Ascending aorta (tissue), 2 donors: ENCODE measurements at places on chromosomes 5 and 9.

GRCh38 chr5:100464418-100464817 is 70.8 kb upstream of the FAM174A start:
- H3K27ac ChIP-seq: no peak overlapping the region
- no peak overlapping the region for H3K4me3 ChIP-seq
- no peaks in the 10 kb centered on the region for H3K27me3 ChIP-seq

DNA sequence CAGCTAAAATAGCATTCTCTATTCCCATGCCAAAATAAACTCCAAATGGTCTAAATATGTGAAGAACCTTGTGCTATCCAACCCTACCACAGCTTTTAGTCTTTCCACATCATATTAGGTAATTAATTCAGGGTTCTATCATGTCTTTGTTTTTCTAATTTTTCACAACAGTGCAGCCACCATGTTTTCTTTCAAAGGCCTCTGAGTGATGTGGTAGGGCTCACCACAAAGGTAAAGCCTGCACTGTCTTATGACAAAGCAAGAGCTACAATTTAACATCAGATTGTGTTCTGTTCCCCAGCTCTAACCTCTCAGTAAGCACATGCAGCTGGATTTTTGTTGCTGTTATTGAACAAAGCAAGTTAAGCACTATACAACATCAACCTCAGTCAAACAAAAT is 52.4 kb downstream of the MEF2C start:
- H3K36me3 ChIP-seq: no peaks in the 10 kb centered on the region
- no peak overlapping the region for H3K4me3 ChIP-seq
- H3K27me3 ChIP-seq: no peaks in the 10 kb centered on the region
- DNase-seq: no peak

DNA sequence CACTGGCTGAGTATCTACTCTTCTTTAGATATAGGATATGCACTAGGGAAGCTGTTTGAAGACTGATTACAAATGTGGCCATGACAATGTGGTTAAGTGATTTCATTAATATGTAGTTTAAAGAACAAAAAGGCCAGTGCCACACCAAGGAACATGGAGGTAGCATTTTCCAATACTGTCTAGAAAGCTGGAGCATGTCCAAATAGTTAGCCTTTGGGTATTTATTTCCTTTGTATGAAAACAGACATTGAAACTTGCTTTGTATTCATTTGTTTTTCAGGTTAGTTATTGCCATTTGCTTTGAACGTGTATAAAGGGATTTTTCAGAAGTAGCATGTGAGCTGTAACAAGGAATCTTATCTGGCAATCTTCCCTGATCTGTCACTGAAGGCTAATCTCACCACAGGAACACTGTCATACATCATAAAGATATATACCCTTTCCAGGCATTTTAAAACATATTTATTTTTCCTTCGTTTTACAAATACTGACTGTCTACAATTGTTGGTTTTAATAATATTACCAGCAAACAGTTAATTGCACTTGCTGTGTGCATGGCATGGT is 93.4 kb downstream of the PLPPR1 start:
- DNase-seq: no peak
- no peaks in the 10 kb centered on the region for H3K36me3 ChIP-seq
- no peak overlapping the region for H3K4me3 ChIP-seq
- H3K4me1 ChIP-seq: no peaks in the 10 kb centered on the region

DNA sequence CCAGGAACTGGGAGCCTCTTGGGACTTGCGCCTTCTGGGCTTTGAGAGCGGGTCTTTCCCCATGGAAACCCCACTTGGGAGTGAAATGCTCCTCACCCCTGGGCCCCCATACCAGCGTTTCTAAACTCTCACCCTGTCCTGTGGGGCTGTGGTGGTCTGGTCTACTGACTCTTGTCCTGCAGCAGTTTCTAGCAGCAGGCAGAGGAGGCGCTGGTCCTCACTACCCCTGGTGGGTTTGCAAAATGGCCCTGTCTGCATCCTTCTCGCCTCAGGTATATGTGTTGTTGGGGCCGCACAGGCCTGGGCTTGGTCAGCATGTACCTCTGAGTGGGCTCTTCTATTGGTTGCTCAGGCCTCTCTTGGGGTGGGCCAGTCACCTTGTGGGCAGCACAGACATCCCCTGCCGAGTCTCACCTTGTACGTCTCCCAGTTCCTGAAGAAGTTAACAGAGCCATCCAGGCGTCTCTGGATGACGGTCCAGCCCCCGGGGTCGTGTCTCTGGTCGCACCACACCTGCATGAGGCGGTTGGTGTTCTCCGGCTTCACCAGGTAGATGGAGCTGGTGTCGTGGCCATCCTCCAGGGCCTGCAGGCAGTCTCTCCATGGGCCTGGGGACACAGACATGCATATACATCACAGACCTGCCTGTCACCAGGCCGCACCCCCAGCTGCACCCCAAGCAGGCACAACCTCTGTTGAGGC is 29.0 kb downstream of the ANGPTL2 start:
- peaks cover 3% of the 10 kb centered on the region for H3K36me3 ChIP-seq
- H3K4me1 ChIP-seq: peaks cover 8% of the 10 kb centered on the region
- no peak overlapping the region for H3K27ac ChIP-seq
- H3K4me3 ChIP-seq: no peak overlapping the region

DNA sequence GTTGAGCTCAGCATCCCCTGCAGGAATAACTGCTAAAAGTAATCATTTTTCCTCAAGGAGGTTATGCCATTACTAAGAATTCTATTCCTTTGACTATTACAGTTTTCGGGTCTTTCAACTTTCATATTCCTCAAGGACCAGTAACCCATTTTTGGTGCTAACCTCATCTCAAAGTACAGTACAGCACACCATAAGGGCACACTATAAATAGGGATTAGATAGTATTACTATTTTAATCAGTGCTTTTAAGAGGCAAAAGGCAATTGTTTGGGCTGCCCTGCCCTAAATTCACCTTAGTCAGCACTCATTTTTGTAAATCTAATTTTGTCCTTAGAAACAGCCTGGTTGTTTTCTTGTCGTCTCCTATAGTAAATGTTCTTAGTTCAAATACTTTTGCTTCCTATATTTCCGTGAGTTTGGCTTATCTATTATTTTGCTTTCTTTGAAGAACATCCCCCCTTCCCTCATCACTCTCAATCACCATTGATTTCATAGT is 13.6 kb upstream of the GARNL3 start:
- peaks cover 13% of the 10 kb centered on the region for H3K4me1 ChIP-seq
- no peaks in the 10 kb centered on the region for H3K36me3 ChIP-seq
- no peaks in the 10 kb centered on the region for H3K27me3 ChIP-seq
- no peak for DNase-seq
- H3K27ac ChIP-seq: peak overlapping the region; percentile 38

GRCh38 chr5:50564079-50564478 is 102.4 kb upstream of the PARP8 start:
- no peaks in the 10 kb centered on the region for H3K27me3 ChIP-seq
- no peak overlapping the region for H3K27ac ChIP-seq
- no peak for DNase-seq
- no peaks in the 10 kb centered on the region for H3K4me1 ChIP-seq
